ENCODE measurements at places on chromosomes 2 and 18.

GRCh38 chr2:158403237-158403636, 53.3 kb downstream of the CCDC148 start:
- no peak for DNase-seq

- no peak for DNase-seq
These were observed 84.1 kb downstream of the BIN1 start for GRCh38 chr2:127022817-127023216.

GRCh38 chr2:240107477-240107796, 28.7 kb downstream of the COPS9 start:
- DNase-seq: no peak

DNA sequence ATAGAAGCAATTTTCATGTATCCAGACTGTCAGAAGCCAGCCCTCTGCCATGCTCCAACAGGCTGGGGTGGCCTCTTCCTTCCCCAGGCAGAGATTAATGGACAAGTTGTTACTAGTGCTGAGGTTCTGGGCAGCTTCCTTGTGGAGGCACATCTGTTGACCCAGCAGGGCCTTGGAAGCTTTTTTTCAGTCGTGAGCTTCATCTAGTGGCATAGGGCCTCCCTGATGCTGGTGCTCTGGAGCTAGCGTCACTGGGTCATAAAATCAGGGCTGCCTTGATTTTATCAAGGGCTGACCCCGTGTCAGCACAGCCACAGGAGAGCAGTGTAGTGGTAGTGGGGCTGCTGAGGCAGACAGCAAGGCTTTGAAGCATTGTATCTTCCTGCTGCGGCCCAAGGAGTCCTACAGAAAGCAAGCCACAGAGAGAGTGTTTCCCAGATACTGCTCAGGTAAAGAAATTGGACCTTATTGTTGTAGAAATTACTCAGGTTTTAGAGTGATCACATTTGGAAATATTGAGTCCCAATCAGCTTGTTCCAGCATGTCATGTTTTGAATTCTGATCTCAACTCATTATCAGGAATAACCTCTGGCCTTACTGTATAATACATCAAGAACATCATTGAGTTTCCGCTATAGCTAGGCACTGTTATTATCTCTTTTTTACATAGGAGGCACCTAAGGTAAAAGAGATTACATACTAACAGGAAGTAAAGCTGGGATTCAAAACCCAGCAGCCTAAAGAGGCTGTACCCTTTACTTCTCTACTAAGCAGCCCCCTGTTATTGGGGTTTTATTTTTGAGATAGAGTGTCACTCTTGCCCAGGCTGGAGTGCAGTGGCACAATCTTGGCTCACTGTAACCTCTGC, 92.3 kb upstream of the ALPP start:
- no peak for DNase-seq

GRCh38 chr2:142188562-142188961, 57.7 kb upstream of the LRP1B start:
- no peak for DNase-seq

All from stimulated activated CD4-positive, alpha-beta T cell treated with anti-CD3 and anti-CD28 coated beads, TNF-alpha, amount 100 ng/mL, for 4 hours (primary cell).